ENCODE measurements at places on chromosomes 2 and 18.

GRCh38 chr2:134146620-134147019, 107.3 kb upstream of the MGAT5 start:
- DNase-seq = no peak

DNA sequence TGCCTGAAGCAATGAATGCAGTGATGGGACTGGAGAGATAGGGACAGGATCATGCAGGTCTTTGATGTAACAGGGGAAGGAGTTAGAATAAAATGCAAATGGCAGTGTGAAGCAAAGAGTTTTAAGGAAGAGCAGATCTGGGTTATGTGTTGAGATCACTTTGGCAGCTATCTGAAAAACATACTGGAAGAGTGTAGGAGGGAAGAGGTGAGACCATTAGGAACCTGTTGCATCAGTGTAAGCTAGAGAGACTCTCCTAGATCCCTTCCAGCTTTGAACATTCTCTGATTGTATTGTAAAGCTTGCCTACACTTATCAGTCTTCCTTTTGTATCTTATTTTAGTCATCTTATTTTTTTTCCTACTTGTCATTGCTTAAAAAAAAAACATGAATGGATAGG, 10.5 kb downstream of the ACVR2A start:
- DNase-seq = no peak

- DNase-seq = no peak
Observed at GRCh38 chr2:120587997-120588336, 147.7 kb upstream of the GLI2 start.

- no peak for DNase-seq
Observed at GRCh38 chr2:42868874-42869273, 76.5 kb upstream of the HAAO start.

DNA sequence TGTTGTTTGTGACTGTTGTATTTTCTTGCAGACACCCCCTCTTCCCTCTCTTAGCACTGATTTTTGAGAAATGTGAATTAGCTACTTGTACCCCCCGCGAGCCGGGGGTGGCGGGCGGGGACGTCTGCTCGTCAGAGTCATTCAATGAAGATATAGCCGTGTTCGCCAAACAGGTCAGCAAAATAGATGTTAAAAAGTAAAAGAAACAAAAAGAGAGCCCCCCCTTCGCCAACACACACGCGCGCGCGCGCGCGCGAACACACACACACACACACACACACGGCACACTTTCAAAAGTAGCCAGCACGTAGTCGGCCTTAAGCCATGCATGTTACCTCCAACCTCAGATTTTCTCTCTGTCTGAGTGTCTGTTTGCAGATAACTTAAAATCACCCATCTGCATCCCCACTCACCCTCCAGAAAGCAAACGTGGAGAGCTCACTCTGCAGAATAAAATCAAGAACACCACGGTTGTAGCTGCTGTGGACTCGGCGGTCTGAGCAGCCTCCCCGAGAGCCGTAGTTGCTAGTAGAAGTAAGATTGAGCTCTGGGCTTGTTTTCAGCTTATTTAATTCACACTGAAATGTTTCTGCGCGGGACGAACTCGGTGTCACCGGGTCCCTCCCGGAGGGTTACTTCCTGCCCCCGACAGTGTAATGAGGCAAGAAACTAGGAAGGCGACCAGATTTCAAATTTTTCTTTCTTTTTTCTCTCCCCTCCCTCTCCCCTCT, 5.1 kb downstream of the MEIS1 start:
- DNase-seq = no peak

DNA sequence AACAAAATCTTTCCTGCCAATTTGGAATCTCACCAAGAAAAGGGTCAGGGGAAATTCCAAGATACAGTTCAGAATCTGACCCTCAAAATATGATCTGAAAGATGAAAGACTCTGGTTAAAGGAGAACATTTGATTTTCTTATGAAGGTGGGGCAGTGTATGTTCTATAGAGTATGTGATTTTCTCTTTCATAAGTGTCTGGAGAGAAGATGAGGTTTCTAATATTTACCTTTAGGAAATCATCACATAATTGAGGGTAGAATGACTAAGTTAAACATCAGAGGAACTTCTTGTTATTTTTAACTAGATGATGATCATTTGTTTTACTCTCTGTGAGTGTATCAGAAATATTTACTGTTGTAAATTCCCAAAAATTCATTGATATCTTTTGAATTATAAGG, 27.8 kb upstream of the MBOAT2 start:
- DNase-seq = no peak

DNA sequence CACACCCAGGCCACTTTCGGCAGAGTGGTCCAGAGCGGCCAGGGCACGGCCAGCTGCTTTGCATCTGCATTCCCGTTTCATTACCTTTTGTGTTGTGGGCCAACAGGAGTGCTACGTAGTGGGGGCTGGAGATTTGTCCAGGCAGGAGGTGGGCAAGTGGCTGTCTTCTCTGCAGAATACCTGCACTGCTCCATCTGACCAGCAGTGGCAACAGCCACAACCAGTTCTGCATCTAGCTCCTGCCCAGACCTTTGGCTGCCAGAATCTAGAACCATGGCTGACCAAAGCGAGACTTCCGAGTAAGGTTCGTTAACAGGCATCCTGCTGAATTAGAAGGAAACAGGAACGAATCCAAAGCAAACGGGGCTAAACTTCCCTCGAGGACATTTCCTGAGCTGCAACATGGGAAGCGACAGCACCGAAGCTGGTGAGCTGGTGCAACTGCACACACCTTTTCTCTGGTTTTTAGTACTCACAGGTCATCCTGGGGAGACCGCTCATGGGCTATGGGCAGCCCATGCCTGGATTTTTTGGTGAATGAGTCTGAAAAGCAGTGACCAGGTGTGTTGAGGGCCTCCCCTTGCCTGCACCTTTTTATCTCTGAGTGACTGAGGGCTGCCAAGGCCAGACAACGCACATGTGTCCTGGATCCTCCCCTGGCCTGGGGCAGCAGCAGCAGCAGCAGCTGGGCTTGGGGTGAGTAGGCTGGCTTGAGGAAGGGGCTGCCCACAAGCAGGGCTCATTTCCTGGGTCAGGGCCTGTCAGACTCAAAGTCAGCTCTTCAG, 10.5 kb downstream of the GDF7 start:
- DNase-seq = no peak

GRCh38 chr2:25492726-25493125, 151.0 kb upstream of the DNMT3A start:
- no peak for DNase-seq

DNA sequence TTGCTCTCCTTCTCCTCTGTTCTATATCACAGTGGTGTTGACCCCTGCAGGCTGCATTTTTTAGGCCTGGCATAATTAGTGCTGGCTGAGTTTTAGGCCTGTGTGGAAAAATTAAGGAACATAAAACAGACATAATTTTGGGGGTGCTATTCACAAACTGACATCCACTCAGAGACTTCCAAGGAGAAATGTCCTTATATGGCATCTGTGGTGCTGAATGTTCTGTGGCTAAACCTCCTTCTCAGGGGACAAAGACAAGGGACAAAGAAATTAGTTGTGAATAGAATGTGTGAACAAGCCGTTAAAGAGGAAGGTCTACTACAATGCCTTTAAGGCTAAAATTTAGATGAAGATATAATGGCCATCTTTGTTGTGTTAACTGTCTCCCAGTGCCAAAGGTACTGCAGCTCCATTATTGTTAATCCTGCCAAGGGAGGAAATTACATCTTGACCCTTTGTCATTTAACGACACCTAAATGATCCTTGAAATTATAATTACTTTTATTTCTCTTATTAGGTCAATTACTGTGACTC, 870.0 kb upstream of the CHAC2 start:
- DNase-seq = no peak

DNA sequence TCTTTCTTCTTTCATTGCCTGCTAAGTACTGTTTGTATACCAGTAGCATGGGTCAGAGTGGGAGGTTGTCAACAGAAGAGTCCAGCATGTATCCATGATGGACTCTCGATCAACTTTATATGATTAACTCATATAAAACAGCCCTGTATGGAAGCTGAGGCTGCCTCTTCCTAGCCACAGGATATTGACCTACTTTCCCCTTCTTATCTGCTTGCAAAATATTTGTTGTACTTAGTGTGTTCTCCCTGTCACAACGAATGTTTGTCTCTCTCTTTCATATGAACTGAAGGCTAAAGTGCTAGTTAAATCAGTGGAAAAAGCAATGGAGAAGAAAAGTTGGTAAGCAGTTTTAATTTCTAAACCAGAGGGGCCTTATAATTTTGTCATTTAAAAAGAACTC, 17.8 kb downstream of the MYO1B start:
- no peak for DNase-seq

DNA sequence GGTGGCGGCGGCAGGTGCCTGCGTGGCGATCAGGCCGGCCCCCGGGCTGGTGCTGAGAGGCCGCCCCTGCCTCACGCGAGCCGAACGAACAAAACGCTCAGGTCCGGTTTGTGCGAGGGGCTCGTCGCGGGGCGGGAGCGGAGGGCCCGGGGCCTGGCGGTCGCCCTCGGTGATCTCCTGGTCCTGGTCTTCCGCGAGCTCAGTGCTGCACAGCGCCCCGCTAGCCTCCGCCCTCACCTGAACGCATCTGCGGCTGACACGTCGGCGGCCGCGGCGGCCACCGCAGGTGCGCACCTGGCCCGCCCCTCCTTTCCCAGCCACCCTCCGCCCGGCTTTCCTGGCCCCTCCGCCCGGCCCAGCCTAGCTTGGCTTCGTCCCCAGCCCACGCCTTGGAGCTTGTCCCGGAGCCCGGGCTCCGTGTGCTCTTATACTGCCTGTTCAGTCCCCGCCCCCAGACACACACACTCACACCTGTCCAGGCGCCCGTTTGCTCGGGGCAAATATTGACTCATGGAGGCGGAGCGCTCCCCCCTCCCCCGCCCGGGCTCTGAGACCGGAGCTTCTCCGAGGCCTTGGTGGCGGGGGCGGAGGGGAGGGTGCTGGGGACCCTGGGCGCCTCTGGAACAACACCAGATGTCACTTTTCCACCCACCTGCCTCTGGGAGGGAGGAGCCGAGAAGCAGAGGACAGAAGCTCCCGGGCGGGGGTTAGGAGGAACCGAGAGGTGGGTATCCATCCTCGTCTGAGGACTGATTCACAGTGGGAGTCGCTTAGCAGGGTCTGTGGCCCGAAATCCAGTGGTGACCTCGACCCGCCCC, 8.6 kb upstream of the CRYBA2 start:
- DNase-seq = no peak

- no peak for DNase-seq
Observed at GRCh38 chr18:13435586-13436333, 217.2 kb downstream of the LDLRAD4 start.

DNA sequence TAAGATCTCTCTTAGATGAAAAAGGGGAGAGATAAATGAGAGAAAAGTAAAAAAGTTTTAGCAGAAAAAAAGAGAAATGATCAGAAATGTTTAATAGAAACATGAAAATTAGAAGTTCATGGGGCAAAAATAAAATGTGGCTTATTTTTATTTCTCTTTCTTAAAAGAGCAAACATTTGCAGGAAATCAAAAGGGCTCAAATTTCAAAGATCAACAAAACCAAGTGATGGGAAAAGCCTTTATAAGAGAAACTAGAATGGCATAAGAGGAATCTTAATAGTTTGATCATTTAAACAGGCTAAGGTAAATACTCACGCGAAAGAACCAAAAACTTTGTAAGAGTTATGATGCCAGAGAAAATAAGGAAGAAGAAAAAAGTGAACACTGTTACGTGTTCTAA, 23.3 kb upstream of the DAW1 start:
- no peak for DNase-seq

- DNase-seq = no peak
Observed at GRCh38 chr2:41923156-41923786, 124.5 kb upstream of the PKDCC start.

DNA sequence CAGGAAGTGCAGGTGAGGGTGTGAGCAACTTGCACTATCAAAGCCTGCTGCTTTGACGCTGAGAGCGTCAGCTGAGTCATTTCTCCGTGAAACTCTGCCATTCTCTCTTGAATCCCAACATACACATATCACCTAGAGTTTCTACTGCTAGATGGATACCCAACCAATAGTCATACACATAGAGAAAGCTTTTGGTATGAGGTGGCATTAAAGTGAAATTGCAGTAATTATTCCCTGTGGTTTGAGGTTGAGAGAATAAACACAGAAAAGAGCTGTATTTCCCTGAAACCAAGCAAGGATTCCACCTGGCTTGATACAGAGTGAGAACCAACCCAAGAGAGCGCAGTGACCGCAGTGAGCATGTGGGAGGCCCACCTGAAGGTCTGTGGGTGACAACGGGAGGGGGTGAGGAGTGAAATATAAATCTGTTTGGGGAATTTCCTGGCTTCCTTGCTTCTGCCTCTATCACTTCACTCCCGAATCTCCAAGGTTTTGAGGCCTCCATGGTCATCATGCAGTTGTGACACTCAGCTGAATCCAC, 28.8 kb upstream of the TMEM18 start:
- DNase-seq = no peak

DNA sequence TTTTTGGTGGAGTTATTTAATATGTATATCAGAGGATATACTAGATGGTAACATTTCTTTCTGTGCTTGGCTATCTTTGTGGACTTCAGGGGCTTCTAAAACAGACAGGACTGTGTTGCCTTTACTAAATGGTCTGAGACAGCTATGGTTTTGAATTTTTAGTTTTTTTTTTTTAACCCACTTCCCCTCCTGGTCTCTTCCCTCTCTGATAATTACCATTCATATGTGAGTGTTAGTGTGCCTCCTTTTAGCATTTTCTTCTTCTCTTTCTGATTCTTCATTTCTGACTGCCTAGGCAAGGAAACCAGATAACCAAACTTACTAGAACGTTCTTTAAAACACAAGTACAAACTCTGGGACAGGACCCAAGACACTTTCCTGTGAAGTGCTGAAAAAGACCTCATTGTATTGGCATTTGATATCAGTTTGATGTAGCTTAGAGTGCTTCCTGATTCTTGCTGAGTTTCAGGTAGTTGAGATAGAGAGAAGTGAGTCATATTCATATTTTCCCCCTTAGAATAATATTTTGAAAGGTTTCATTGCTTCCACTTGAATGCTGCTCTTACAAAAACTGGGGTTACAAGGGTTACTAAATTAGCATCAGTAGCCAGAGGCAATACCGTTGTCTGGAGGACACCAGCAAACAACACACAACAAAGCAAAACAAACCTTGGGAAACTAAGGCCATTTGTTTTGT, 52.7 kb downstream of the SMAD4 start:
- DNase-seq = no peak

DNA sequence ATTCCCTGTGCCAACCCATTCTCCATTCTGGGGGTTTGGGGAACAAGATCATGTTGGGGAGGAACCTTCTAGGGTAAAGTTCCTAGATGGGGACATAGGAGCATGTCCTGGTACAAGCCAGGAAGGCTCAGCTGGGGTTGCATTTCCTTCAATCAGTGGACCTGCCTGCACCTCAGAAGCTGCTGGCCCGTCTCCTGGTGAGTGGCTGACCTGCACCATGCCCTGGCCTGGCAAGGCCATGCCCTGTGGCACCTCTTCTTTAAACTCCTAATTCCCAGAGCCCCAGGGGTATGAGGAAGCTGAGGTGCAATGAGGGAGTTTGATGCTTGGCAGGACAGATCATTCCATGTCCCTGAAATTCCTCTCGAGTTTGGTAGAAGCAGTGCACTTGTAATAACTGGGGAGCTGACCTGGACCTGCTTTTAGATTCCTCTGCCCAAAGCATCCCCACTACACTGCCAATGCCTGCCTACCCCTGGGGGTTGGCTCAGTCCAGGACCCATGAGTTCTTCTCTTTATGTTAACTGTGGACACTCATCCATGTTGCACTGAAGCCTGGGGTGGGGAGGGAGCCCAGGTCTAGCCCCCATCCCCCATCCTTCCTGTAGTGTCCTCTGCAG, 25.3 kb downstream of the MROH2A start:
- no peak for DNase-seq

Data from effector memory CD8-positive, alpha-beta T cell (primary cell).